Stimulated activated naive CD4-positive, alpha-beta T cell (primary cell): ENCODE measurements at places on chromosomes 16 and 17.

- no peak for DNase-seq
Measured at GRCh38 chr16:81456523-81457325, 12.1 kb downstream of the CMIP start.

DNA sequence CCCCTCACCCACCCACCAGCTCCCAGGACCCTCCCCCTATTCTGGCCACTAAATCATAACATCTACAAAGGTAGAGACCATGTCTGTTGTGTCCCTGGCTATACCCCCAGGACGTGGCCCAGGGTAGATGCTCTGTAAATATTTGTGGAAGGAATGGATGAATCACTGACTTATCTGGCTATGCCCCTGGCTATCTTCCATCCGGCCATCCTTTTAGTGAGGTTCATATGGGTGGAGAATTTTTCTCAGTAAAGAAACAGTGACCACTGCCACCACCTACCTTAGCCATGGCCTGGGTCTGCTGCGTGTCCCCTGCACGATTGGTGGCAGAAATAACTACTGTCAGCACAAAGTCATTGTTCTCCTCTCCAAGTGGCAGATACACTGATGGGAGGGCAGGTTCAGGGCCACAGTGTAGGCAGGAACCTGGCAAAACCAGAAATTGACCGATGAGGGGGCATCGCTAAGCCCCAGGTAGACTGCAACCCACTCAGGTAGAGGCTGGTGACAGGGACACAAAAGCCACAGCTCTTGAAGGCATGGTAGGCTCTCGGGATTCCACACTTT is 63.1 kb upstream of the BCO1 start:
- DNase-seq: no peak

DNA sequence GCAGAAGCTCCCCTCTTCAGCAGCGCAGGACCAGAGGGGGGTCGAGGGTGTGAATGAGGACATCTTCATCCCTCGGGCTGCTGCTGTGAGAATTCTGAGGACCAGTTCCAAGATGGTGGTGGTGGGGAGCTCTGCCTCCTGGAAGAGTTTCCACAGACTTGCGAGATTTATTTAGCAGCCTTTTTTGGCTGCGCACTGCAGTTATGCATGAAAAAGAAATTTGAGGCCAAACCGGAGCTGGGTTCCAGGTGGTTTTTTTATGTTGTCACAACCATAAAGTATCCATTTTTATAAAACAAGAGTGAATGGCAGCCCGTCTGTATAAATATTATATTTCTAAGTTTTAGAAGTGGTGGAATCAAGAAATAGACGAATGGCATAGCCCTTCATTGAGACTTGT is 76.9 kb upstream of the CLEC18A start:
- no peak for DNase-seq

DNA sequence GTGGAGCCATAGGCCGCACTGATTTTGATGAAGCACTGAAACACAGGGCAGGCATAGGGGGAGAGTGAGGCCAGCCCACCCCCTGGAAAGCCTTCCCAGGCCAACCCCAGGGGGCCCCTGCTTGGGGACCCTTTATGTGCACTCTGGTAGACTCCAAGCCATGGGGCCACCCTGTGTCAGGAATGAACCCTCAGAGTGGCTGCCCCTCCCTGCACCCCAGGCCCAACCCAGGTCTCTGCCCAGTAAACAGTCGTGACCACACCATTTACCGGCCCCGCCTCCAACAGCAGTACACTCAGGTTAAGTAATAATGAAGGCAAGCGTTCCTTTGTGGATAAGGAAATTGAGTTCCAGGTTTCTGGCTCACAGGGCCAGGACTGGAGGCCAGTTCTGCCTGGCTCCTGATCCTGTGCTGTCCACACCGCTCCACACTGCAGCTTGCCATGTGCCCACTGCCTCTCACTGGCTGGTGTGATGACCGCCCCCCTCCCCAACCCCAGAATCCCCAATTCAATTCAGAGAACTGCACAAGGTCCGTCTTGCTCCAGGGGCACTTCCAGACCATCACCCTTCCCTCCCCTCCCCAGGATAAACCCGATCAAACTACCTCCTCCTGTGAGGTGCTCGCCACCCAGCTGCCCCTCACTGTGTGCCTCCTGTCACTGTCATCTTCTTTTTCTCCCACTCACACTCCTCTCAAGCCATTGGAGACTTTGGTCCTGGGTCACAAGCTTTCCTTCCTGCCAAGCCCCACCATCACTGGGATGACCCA is 13.6 kb downstream of the PIMREG start:
- no peak for DNase-seq
